Activated CD4-positive, CD25-positive, alpha-beta regulatory T cell treated with anti-CD3 and anti-CD28 coated beads, Interleukin-2, amount 50 U/mL, for 72 hours (primary cell): ENCODE measurements at places on chromosomes 5 and 9.

DNA sequence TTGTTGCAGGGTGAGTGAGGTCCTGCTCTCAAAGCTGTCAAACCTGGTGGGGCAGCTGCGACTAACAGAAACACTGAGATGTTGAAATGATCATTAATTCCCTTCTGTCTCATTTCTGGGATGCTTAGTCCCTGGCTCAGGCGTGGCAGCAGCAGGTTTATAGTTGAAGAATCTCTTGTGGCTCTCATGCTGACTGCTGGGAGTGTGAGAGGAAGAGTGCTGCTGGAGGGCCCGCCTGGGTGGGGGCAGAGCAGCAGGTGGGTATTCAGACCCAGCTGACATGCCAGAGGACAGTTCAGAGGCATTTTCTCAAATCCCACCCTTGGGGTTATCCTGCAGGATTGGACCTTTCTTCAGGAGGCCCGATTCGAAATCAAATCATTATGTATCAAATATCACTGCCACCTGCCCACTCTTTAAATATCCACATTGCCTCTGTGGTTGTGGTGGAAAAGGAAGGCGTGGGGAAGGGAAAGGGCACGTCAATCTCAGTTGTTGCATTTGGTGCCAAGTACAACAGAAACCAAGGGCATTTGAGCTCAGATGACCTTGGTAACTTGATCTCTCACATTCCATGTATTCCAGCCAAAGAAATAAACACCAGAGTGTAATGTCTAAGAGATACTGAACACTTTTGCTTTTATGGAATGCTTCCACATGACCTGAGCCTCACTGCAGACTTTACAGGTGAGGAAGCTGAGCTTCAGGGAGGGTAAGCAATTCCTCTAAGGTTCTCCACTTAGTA lies 224.3 kb downstream of the AOPEP start:
- no peak for DNase-seq

- no peak for DNase-seq
Measured at GRCh38 chr9:127066060-127066850, 56.2 kb downstream of the ANGPTL2 start.

GRCh38 chr5:151868451-151868850 lies 56.2 kb downstream of the GLRA1 start:
- no peak for DNase-seq

- no peak for DNase-seq
Measured at GRCh38 chr5:178117923-178118701, 4.8 kb downstream of the N4BP3 start.

GRCh38 chr5:15021266-15022046 lies 149.9 kb upstream of the ANKH start:
- DNase-seq: no peak

DNA sequence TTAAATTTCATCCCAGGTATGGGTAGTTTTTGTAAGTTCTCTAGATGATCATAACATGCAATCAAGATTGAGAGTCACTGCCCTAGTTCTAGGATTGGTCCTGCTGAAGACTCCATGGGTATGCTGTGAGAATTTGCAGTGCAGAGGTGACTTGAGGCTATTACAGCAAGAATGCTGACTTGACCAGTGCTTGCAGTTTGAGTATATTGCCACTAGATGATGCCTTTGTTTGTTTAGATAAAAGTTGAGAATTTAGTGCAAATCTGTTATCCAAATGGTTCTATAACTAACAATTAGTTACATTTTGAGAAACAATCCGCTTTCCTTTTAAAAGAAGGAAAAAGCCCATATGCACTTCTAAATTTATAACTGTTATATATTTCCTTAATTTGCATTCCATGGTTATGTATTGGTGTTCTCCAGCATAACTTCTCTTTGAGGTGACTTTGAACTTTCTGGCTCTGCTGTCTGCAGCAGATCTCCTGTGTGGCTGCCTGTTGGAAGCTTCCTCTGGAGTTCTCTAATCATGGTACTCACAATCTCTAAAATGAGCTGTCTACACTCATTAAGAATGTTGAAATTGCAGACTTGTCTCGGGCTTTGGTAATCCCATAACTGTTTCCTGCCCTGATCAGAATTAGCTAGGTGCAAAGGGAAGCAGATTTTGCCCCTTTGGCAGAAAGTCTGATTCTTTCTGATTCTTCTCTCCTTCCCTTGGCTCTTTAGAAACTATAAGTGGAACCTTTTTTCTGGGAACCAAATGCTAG lies 24.9 kb downstream of the MELK start:
- DNase-seq: no peak

GRCh38 chr9:122374885-122375420 lies 4.1 kb downstream of the PTGS1 start:
- no peak for DNase-seq

- no peak for DNase-seq
Measured at GRCh38 chr9:94783102-94783682, 56.7 kb downstream of the AOPEP start.
